ENCODE measurements at places on chromosomes 6 and 20. TPM values are rescaled to one million over a fixed set of nuclear protein-coding genes. Genes with fewer than 3 reads are reported as not detected.

DNA sequence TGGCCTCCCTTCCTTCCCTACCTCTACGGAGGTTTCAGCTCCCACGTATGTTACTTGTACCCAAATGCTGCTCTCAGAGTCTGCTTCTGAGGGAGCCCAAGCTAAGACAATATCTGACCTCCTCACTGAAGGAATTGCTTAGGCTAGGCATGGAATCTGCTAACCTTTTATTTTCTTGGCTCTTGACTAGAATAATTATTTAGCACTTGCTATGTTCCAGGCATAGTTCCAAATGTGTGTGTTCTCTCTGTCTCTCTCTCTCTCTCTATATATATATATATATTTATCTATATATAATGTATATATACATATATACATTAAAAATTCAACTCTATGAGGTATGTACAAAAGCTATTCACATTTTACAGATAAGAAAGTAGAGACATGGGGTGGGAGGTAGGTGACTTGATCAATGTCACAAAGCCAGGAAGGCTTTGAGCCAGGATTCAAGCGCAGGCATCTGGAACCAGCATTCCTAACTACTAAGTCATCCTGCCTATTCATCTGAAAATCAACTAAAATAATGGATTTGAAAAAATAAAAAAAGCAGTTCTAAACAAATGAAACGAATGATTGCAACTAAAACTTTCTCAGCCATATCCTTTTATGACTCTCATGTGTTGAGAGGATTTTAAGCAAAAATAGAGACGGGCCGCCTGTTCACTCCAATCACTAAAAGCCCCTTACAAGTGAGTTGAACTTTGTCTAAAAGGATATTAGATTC, 189.7 kb upstream of the JAG1 start:
- no peaks in the 10 kb centered on the region for H3K36me3 ChIP-seq
- no peak overlapping the region for H3K27ac ChIP-seq
- H3K4me3 ChIP-seq, result no peak overlapping the region
- no peak for DNase-seq

DNA sequence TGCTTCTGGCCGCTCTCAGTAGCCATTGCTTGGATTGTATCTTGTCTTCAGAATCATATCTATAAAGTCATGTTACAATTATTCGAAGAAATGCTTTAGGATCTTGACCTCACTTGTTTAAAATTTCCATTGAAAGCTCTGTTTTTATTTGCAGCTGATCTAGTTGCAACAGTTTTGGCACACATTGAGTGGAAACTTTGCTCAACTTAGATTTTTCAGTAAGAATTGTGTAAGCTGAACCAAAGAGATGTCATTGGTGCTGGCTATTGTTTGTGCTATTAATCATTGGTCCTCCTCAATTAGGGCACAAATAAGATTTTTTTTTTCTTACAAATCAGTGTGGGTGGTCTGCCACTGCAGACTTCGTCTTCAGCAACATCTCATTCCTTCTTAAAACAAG, 649.2 kb downstream of the MMUT start:
- no peak overlapping the region for H3K27ac ChIP-seq
- H3K36me3 ChIP-seq, result no peaks in the 10 kb centered on the region
- H3K27me3 ChIP-seq, result no peaks in the 10 kb centered on the region
- H3K4me1 ChIP-seq, result no peaks in the 10 kb centered on the region
- no peak overlapping the region for H3K4me3 ChIP-seq

DNA sequence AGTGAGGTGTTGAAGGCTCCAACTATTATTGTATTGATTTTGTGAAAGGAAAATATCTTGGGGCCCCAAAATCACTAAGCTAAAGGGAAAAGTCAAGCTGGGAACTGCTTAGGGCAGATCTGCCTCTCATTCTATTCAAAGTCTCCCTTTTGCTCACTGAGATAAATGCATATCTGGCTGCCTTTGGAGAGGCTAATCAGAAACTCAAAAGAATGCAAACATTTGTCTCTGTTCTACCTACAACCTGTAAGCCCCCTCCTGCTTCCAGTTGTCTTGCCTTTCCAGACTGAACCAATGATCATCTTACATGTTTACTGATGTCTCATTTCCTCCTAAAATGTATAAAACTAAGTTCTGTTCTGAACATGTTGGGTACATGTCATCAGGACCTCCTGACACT, 125.9 kb downstream of the HTR1B start:
- peaks cover 4% of the 10 kb centered on the region for H3K36me3 ChIP-seq
- no peaks in the 10 kb centered on the region for H3K27me3 ChIP-seq
- no peak overlapping the region for H3K27ac ChIP-seq
- H3K4me3 ChIP-seq, result no peak overlapping the region
- no peak for DNase-seq

DNA sequence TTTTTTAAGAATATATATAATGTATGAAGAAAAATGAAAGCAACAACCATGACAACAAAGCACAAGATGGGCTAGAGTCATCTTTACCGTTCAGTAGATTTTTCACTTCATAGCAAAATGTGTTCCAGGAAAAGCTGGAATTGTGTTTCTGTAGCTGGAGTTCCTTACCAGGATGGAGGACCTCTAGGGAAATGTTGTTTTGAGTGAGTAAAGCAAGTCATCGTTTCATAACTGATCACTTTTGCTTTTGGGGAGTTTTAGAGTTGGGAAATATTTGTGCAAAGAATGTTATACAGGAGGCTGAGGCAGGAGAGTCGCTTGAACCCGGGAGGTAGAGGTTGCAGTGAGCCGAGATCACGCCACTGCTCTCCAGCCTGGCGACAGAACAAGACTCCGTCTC, 151.6 kb downstream of the SASH1 start:
- no peak overlapping the region for H3K4me3 ChIP-seq
- no peaks in the 10 kb centered on the region for H3K36me3 ChIP-seq
- no peaks in the 10 kb centered on the region for H3K4me1 ChIP-seq
- peaks cover 36% of the 10 kb centered on the region for H3K27me3 ChIP-seq
- no peak for DNase-seq
- H3K27ac ChIP-seq, result no peak overlapping the region

DNA sequence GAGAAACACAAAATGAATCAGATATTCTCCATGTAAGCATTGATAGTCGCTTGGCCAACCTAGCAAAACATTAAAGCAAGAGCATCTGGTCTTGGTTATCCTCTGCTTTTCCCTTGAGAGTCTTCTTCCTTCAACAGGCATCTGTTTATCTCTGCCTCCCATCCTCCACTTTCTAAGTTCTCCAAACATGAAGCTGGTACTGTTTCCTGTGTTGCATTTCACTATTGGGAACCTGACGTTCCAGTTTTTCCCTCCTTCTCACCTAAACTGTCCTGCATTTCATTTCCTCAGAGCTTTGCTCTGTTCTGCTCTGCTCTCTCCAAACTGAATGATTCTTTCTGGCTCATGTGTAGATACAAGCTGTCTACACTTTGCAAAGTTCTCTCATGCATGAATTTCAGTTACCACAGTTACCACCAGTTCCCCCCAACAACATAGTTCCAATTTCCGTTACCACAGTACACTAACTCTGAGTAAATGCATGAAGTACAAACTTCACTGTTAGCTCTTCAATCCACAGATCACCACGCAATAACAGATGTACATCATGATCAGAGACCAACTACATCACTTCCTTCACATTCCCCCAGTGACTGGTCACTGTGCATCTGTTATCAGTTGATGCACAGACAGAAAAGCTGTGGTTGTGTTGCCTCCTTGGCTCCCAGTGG, 86.7 kb upstream of the F13A1 start:
- no peak for DNase-seq
- no peaks in the 10 kb centered on the region for H3K4me1 ChIP-seq
- no peak overlapping the region for H3K27ac ChIP-seq
- no peaks in the 10 kb centered on the region for H3K36me3 ChIP-seq
- no peak overlapping the region for H3K4me3 ChIP-seq
- peaks cover 9% of the 10 kb centered on the region for H3K27me3 ChIP-seq

DNA sequence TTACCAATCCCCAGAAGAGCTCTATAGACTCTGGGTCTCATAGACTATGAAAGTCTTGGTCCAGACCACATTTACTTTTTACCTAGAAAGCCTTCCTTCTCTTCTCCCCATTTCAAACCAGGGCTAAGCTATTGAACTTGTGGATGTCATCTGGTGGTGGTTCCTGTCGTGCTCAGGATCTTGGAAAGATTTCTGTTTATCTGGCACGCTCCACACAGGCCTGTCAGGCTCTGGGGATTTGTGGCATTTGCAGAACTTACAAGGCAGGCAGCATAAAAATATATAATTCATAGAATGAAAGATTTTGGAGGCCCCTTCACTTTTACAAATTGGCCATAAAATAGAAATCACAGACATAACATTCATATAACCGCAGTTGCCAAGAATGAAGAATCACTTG, 188.1 kb downstream of the UST start:
- H3K4me3 ChIP-seq, result no peak overlapping the region
- H3K4me1 ChIP-seq, result no peaks in the 10 kb centered on the region
- peaks cover 2% of the 10 kb centered on the region for H3K27me3 ChIP-seq
- no peaks in the 10 kb centered on the region for H3K36me3 ChIP-seq

DNA sequence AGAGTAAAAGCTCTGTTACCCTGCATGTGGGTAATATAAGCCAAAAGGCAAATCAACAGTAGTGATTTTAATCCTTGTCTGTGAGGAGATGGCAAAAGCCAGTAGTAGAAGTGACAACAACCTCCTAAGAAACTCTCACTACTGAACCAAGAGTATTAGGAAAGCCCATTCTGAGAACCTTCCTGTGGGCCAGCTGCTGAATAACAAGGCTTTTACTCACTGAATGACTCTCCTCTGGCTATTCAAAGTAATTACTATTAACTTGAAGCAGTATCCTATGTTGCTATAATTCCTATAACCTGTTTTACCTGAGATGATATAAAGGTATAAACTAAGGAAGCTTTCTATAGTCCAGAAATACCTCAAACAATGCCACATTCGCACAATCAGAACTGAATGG, 55.1 kb downstream of the CHD6 start:
- H3K4me3 ChIP-seq, result no peak overlapping the region
- peaks cover 42% of the 10 kb centered on the region for H3K4me1 ChIP-seq
- DNase-seq, result no peak
- H3K36me3 ChIP-seq, result no peaks in the 10 kb centered on the region
- no peak overlapping the region for H3K27ac ChIP-seq

DNA sequence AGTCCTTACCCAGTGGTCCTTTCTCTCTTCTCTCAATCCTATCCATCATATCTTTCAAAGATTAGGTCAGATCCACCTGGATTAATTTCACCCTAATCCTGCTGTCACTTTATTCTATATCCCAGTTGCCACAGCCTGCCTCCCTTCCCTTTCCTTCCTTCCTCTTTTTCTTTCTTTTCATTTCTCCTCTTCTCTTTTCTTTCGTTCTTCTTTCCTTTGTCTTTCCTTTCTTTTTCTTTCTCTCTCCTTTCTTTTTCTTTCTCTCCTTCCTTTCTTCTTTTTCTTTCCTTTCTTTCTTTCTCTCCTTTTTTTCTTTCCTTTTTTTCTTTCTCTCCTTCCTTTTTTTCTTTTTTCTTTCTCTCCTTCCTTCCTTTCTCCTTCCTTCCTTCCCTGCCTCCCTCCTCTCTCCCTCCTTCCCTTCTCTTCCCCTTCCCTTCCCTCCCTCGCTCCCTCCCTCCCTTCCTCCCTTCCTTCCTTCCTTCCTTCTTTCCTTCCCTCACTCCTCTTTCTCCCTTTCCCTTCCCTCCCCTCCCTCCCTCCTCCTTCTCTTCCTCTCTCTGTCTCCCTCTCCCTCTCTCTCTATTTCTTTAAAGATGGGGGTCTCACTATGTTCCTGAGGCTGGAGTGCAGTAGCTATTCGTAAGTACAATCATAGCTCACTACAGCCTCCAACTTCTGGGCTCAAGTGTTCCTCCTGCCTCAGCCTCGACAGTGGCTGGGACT, 15.1 kb upstream of the RPN2 start:
- H3K36me3 ChIP-seq, result no peaks in the 10 kb centered on the region
- no peak overlapping the region for H3K4me3 ChIP-seq
- no peaks in the 10 kb centered on the region for H3K27me3 ChIP-seq
- DNase-seq, result no peak

DNA sequence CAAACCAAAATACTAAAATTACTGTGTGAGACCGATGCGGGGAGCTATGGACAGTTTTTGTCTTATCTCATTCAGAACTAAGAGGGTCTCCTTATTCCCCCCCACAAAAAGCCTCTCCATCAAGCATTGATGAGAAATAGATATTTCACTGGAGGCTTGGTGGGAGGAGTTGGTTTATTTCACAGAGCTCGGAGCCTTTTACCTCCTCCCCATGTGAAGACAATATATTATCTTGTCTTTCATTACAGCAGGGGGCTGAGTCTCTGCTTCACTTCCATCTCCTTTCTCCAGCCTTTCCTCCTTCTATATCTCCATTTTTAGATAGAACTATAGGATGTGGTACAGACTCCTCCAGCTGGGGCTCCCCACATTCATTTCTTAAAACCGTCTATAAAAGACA, 29.9 kb upstream of the MRAP2 start:
- no peaks in the 10 kb centered on the region for H3K36me3 ChIP-seq
- no peak overlapping the region for H3K4me3 ChIP-seq
- DNase-seq, result no peak
- peaks cover 13% of the 10 kb centered on the region for H3K27me3 ChIP-seq

DNA sequence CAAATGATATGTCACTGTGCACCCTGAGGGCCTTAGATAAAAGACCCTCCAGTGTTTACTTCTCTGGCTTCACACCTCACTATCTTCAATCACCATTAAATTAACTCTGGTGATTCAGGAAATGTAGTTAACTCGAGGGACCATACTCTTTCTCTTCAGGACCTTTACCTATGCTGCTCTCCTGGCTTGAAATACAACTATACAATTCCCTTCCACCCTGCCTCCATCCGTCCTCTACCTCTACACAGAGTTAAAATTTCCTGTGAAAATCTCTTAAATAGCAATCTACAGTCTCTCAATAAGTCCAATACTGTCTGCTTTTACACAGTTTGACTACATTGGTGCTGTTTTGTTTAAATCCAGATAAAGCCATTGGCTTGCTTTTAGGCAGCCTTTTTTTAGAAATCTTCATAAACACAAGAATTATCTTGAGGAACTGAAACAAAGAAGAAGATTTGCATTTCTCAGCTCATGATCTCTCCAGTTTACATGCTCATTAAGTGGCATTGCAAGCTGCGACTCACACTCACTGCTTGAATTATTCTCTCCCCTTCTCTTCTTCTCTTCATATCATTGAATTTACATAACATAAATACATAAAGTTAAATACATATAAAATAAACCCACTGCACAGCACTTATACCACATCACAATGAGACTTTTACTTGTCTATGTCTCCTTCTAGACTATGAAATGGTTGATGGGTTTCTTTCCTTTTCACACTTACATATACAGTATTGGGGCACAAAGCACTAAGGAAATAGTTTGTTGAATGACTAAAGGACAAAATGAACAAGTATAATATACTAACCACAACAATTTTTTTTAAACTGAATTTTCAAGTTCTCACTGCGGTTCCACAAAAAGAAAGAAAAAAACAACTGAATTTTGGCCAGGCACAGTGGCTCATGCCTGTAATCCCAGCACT, 239.0 kb upstream of the KCNQ5 start:
- H3K27ac ChIP-seq, result no peak overlapping the region
- H3K4me1 ChIP-seq, result no peaks in the 10 kb centered on the region
- H3K36me3 ChIP-seq, result no peaks in the 10 kb centered on the region
- DNase-seq, result no peak
- peaks cover 7% of the 10 kb centered on the region for H3K27me3 ChIP-seq
- H3K4me3 ChIP-seq, result no peak overlapping the region

The PSORS1C2 gene
- total RNA-seq, result not detected

The FILIP1 gene
- total RNA-seq, result not detected

The BTN1A1 gene
- not detected for total RNA-seq

The NRM gene
- total RNA-seq, result 11.7 TPM

The TRIM15 gene
- total RNA-seq, result not detected

Data from natural killer cell treated with Interleukin-12 subunit alpha and Interleukin-12 subunit beta and Interleukin-15 and Interleukin-18, amount 100 ng/mL, for 72 hours (primary cell).